Renal pelvis (tissue), 12 donors: ENCODE measurements at places on chromosomes 5 and 9.

GRCh38 chr5:96054311-96055030 lies 92.8 kb upstream of the ELL2 start:
- DNase-seq = no peak

GRCh38 chr9:6302417-6302816 lies 25.8 kb upstream of the TPD52L3 start:
- no peak for DNase-seq

GRCh38 chr9:19229595-19230354 lies 718 bp upstream of the DENND4C start:
- no peak for DNase-seq

DNA sequence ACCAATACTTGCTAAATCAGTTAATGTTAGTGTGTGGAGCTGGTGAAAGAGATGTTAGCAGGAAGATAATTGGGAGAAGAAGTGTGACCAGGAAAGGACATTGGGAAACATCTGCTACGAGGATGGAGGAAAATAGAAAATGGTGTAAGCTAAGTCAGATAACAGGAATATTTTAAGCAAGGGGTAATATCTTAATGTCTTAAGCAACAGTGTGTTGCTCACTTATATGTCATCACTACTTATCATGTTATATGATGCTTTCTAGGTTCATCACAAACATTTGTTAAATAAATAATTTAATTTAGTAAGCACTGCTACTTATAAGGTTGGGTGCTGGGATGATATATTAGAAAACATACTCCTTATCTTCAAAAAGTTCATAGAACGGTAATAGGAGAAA lies 326.1 kb downstream of the EDIL3 start:
- no peak for DNase-seq

DNA sequence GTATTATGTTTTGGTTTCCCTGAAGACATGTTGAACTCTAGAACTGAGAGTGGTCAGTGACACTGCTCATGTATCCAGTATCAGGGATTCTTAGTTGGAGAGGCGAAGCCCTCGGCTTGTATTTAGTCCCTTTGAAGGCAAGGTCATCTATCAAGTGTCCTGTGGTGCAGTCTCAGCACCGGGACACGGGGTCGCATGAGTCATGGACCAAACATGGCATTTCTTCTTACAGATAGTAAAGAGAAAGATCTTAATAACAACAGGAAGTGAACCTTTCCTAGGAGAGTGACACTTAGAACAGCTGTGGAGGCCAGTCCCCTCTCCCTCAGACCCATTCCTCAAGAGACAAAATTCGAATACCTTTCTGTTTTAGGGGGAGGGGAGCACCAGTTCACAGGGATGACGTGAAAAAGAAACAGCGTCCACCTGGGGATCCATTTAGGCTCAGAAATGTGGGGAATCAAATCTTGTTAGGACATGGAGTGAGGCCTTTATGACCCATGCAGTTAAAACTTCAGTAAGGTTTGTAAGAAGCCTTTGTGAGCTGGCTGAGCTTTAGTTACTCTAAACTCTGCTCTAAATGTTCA lies 86.5 kb downstream of the ADGRV1 start:
- DNase-seq = no peak

- no peak for DNase-seq
These were observed 1.8 kb downstream of the MVB12B start for GRCh38 chr9:126328407-126328806.

- DNase-seq = no peak
These were observed 79.0 kb downstream of the MACROH2A1 start for GRCh38 chr5:135319928-135320606.

GRCh38 chr5:174832811-174833210 lies 108.4 kb downstream of the MSX2 start:
- DNase-seq = no peak

GRCh38 chr5:16865151-16865550 lies 70.9 kb downstream of the MYO10 start:
- DNase-seq = no peak

DNA sequence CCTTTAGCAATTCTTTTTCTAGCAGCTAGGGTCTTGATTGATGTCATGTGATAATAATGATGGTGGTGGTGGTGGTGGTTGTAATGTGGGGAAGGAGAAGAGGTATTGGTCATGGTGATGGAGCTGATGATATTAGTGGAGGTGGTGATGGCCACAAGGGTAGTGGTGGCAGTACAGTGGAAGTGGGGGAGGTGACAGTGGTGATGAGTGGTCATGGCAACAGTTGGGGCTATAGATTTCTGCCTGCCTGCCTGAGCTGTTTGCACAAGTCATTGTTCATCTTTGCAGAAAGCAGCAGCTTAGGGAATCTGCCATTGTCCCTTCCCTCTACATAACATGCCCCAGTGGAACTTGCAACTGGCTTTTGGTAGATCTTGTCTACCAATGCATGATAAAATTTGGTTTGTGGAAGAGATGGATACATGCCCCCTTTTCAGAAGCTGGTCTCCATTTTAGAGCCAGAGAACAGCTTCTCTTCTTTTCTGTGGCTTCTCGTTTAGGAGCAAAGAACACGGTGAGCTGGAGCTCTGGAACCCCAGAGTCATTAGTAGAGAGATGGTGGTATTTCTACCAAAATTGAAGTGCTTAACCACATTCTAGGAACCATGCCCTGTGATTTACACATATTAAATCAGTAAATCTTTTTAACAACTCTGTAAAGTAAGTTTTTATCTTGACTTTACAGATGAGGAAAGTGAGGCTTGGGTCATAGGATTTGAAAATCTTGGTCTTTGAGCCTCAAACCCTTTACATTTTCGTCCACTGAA lies 100.3 kb downstream of the AOPEP start:
- DNase-seq = no peak

GRCh38 chr5:77367741-77368140 lies 124.4 kb downstream of the WDR41 start:
- no peak for DNase-seq

DNA sequence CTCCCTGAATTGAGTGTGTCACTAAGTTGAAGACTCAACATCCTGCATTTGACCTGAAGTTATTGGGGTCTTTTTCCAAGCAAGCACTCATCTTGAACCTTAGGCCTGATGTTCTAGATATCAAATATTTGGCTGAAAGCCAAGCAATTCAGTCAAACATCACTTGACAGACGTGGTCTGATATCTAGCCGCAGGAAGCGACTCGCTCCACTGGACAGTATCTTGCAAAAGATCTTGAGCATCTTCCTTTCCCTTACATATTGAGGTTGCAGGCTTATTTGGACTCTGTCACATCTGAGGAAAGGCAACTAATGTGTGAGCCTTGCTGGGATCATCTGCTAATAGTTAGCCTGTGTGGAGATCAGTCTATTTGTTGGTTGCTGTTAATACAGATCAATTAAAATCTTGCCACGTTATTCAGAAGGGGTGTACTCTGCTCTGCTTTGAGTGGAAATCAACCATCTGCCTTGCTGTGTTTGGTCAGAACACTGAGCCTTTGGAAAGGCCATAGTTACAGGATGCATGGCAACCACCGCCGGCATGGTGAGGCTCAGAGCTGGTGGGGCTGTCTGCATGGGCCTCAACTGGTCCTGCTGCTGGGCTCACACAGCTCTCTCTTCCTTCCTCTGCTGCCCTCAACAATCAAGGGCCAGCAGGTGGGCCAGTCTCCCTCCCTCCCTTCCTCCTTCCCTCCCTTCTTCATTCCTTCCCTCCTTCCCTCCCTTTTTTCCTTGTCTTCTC lies 166.9 kb upstream of the KLF9 start:
- DNase-seq = no peak

- no peak for DNase-seq
These were observed 64.3 kb downstream of the CSNK1A1 start for GRCh38 chr5:149486726-149487635.

DNA sequence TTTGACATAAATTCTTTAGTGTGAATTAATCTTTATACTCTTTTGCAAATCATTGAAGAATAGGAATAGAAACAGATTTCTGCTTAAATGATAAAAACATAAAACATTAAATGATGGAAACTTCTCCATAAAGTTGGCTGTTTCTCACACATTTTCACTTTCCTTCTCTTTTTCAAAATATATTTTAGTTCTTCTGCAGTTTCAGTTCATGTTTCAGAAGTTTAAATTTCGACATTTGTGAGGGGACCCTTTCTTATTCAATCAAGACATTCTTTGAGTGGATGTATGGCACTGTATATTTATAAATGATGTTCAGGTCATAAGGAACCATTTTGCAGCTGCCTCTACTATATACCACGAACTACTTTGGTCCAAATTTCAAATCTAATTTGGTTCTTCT lies 34.6 kb downstream of the TNFAIP8 start:
- no peak for DNase-seq

DNA sequence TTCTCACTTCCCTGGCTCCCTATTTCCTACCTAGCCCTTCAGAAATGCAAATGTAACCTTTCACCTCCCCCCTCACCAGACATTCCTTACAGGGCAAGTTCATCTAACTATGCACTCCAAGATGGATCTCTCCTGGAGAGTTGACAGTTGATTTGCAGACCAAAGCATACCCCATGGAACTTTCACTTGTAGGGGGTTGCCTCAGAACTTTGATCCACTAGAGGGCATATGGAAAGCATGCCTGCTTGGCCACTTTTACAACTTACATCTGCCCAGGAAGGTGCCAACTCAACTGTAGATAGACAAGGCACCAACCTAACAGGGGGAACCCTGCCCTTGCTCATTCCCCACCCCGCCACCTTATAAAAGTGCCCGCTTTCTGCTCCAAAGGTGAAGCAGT lies 187.8 kb downstream of the NXNL2 start:
- DNase-seq = no peak

DNA sequence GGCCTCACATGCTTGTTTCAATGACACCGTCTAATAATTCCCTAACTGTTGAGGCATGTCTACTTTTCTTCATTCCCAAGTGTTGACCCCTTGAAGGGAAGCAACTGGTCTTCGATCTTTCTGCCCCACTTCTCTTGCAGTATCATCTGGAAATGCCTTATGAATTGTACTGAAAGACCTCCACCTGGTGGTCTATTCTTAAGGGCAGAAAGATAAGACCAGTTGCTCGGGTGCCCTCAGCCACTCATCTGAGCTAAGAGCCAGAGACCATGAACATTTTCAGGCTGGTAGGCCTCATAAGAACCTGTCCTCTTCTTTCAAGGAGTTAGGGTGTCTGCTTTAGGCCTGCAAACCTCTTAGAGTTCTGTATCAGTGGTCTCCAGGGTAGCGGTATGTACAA lies 542.5 kb downstream of the CTNND2 start:
- no peak for DNase-seq

DNA sequence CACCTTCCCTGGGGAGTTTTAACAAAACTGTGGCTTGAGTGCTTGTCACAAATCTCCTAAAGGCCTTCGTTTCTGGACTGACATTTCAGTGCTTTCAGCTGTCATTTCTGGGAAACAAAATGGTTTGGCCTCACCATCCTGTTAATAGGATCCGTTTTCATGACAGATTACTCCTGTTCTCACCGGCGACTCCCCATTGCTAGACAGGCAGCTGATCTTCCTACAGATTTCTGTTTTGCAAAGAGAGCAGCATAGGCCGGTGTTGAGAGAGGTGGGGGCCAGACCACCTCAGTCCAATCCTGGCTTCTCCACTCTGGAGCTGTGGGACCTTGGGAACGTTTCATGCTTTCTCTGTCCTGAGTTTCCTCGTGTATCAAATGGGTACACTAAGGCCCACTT lies 75.5 kb upstream of the OTULINL start:
- no peak for DNase-seq

GRCh38 chr9:134655586-134656333 lies 14.2 kb downstream of the COL5A1 start:
- DNase-seq = no peak

- DNase-seq = no peak
These were observed 154.6 kb upstream of the ZNF608 start for GRCh38 chr5:124901081-124901480.

- DNase-seq = peak; percentile 93
These were observed 93.2 kb upstream of the PHYKPL start for GRCh38 chr5:178325679-178326373.

GRCh38 chr9:135227641-135228251 lies 140.3 kb downstream of the OLFM1 start:
- DNase-seq = no peak

DNA sequence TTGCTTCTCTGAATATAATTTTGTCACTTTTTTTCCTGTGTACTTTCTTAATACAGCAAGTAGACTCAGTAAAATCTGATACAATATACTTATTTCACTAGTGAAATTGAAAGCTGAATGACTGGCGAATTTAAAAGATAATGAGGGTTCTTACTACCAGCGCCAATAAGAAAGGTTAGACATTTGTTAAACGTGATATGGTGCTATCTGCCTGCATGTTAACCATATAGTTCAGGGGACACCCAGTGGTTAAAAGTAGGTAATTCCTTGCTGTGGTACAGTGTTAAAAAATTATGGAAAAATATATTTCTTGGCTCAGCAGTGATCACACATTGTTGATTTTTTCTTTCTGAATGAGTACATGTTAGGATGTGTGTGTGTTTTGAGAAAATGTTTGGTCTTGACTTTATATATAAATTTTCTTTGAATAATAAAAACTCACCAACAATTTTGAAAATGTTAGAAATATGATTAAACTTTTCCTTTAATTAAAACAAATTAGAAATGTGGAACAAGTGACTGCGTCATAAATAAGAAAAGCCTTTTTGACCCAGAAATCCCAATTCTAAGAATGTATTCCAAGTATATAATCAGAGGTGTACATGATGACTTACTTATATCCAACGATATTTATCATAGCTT lies 25.8 kb downstream of the CAST start:
- DNase-seq = no peak

DNA sequence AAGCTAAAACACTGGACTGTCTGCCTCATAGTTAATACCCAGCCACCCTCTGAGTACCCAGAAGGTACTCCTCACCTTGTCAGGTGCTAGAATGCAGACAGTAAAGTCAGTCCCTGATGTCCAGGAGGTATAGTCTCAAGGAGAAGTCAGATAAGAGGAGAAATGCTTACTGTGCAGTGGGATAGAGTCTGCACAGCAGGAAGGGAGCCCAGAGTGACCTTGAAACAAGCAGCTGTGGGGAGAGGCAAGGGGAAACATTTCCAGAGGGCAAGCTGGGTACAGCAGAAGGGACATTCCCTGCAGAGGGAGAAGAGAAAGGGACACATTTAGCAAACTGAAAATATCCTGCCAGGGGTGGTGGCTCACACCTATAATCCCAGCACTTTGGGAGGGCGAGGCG lies 122.7 kb downstream of the GCNT1 start:
- no peak for DNase-seq

DNA sequence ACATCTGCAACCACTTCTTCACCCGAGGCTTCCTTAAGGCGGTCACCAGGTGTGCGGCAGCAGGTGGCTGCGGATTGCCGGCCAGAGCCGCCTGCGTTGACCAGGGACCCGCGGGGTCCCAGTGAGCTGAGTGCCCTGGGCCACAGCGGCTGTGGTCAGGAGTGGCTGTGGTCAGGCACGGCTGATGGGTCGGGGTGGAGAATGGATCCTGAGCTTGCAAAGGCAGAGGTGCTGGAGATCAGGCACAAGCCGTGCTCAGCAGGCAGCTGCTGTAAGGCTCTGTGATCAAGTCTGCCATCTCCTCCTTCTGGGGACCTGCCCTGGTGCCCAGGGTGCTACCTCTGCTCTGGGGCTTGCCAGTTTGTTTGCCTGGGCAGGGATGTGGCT lies 2.1 kb downstream of the UAP1L1 start:
- no peak for DNase-seq

DNA sequence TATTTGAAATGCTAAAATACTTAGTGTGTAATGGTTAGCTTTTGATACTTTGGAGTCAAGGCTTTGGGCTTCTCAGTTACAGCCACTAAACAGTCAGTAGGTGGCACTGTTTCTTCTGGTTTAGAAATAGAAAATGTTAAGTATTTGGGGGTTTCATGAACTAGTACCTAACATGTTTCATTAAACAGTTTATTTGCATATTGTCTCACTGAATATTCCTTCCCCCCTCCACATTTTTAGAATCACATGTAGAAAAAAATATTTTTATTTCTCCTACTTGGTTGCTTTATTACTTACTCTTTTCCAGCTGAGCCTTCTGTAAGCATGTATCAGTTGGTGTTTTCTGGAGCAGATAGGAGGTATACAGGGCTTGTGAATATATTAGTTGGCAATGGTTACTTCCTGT lies 48.0 kb downstream of the IPO11 start:
- peak; percentile 36 for DNase-seq
